Skin of body (tissue), 3 donors: ENCODE measurements at places on chromosomes 13 and 19. TPM values are rescaled to one million over a fixed set of nuclear protein-coding genes. Genes with fewer than 3 reads are reported as not detected.
A peak's percentile ranks its signal among the peaks of the same experiment; 100 is the strongest.

CACNG7 gene
- not detected for total RNA-seq

MZF1 gene
- total RNA-seq, result 11.0 TPM

ZNF416 gene
- 5.1 TPM for total RNA-seq

NCR1 gene
- 0.30 TPM for total RNA-seq

IZUMO2 gene
- total RNA-seq, result not detected

ATP12A gene
- 7.2 TPM for total RNA-seq

DNA sequence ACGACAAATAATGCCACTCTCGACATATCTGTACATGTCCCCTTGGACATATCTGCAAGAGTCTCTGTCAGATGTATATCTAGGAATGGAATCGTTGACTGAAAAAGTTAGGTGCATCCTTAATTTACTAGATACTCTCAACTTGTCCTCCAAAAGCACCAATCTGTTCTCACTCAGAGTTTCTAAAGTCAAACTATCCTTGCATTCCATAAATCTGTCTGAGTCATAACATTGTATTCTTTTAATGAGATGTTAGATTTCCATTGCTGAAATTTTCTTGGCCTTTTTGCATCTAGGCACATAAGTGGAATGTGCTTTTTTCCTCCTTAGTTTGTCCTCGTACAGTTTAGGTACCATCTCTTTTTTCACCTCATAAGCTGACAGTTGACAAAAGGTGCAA lies 139.8 kb downstream of the PTPRS start:
- no peak for DNase-seq

GRCh38 chr13:109209526-109209925 lies 576.9 kb downstream of the IRS2 start:
- no peak for DNase-seq

- no peak for DNase-seq
Measured at GRCh38 chr13:51043310-51043709, 67.8 kb downstream of the C13orf42 start.

- no peak for DNase-seq
Measured at GRCh38 chr13:26230703-26231102, 8.6 kb upstream of the RNF6 start.

DNA sequence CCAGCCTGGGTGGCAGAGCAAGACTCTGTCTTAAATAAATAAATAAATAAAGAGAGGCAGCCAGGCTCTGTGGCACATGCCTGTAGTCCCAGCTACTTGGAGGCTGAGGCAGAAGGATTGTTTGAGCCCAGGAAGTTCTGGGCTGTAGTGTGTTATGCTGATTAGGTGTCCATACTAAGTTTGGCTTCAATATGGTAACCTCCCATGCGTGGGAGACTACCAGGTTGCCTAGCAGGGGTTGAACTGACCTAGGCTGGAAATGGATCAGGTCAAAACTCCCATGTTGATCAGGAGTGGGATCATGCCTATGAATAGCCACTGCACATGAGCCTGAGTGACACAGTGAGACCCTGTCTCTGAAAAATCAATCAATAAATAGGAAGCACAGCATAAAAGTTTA lies 4.0 kb upstream of the SNRNP70 start:
- no peak for DNase-seq

GRCh38 chr19:16306728-16307402 lies 17.8 kb upstream of the KLF2 start:
- DNase-seq, result no peak

DNA sequence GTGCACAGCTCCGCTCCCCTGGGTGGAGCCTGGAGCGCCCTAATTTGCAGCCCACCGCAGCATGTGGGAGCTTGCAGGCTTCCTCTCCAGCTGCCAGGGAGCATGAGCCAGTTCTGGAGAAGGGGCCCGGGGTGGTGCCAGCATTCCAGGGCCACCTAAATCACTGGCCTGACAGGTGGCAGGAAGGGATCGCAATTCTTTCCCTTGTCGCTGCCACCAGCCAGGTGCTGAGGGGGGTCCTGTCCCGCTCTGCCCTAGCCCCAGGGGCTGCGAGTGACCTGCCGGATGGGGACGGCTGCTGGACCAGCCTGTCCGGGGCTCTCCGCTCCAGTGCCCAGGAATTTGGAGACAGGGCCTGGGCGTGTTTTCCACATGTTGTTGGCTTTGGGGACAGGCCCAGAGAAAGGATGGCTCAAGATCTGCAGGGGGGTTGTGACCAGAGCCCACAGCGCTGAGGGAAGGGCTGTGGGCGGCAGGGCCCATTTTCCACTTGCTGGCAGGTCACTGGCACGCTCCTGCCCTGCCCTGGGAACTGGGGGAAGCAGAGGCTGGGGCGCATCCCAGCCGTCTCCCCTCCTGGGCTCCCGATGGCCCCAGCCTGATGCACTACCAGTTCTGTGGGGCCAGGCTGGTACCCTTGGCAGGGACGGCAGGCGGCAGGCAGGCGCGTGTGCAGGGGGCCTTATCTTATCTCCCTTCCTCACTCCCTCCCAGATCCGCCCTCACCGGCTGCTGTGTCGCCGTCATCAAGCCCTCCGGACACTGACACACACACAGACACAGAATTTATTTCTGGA lies 9.5 kb downstream of the NDUFA11 start:
- DNase-seq, result no peak

GRCh38 chr19:41230067-41230857 lies 11.2 kb downstream of the AXL start:
- no peak for DNase-seq

- no peak for DNase-seq
Measured at GRCh38 chr19:3826163-3826562, 40.0 kb upstream of the MATK start.

- DNase-seq, result no peak
Measured at GRCh38 chr19:29967623-29968022, 25.6 kb downstream of the URI1 start.

DNA sequence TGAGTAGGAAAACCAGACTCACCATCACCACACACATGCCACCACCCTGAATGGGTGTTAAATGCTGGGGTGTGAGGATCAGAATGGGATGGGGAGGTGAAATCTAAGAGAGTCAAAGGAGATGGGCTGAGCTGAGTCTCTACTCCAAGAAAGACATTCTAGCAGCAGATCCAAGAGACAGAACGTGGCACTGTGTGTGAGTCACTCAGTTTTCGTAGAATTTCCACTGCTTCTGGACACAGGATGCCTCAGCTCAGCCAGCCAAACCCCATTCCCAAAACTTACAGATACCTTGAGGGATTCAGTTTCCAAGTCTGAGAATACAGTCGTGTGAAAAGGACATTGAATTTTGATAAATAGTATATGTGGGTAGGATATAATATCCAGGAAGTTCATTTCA lies 7.3 kb upstream of the CYP2A7 start:
- no peak for DNase-seq

DNA sequence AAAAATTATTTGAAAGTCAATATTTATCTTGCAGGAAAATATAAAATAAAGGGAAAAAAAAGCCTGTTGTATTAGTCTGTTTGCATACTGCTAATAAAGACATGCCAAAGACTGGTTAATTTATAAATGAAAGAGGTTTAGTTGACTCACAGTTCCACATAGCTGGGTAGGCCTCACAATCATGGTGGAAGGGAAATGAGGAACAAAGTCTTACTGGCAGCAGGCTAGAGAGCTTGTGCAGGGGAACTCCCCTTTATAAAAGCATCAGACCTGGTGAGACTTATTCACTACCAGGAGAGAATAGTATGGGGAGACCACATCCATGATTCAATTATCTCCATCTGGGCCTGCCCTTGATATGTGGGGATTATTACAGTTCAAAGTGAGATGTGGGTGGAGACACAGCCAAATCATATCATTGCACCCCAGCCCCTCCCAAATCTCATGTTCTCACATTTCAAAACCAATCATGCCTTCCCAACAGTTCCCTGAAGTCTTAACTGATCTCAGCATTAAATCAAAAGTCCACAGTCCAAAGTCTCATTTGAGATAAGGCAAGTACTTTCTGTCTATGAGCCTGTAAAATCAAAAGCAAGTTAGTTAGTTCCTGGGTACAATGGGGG lies 1416.5 kb upstream of the SPRY2 start:
- no peak for DNase-seq

GRCh38 chr19:18541258-18541991 lies 1.9 kb downstream of the FKBP8 start:
- DNase-seq, result no peak

DNA sequence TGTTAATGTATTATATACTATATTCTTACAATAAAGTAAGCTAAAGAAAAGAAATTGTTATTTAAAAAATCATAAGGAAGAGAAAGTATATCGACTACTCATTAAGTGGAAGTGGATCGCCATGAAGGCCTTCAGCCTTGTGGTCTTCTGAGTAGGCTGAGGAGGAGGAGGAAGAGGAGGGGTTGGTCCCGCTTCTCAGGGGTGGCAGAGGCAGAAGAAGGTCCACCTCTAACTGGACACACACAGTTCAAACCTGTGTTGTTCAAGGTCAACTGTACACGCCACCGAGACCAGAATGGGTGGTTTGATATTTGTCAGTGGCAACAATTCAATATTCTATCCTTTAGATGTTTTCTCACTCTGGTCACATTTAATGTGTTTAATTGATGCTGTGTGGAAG lies 67.2 kb downstream of the ALOX5AP start:
- no peak for DNase-seq

DNA sequence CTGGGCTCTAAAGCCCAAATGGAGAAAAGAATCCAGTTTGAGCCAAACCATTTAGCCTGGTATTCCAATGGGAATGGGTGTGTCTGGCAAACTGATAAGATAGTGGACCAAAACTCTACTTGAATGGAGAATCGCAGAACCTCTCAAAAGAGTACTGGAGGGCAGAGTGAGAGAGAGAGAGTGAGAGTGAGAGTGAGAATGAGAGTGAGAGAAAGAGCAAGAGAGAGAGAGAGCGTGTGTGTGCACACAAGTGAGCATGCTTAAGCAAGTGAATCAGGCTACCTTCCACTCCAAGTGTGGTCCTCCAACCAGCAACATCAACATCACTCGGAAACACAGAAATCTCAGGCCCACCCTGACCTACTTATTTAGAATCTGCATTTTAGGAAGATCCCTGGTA lies 58.8 kb downstream of the UQCRFS1 start:
- DNase-seq, result no peak

- DNase-seq, result no peak
Measured at GRCh38 chr13:112774829-112775565, 85.2 kb downstream of the ATP11A start.

GRCh38 chr19:2567580-2567979 lies 91.7 kb downstream of the GADD45B start:
- no peak for DNase-seq

DNA sequence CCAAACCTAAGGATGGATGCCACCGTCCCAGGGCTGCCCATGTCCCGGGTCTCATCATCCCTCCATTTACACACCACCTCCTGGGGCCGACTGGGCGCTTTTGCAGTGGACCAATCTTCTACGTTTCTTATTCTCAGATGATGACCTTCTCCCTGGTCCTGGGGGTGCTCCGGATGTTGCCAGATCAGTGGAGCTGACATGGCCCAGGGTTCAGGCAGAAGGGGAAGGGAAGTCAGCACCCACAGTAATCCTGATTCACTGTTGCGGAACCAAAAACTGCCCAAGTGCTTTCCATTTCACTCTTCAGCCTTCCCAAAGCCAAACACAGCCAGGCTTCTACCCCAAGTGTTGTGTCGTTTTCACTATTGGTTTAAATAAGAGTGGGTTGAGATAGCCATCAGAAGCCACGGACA lies 29.8 kb downstream of the RAB20 start:
- DNase-seq, result no peak

- DNase-seq, result no peak
Measured at GRCh38 chr19:40141551-40141950, 49.7 kb upstream of the MAP3K10 start.

DNA sequence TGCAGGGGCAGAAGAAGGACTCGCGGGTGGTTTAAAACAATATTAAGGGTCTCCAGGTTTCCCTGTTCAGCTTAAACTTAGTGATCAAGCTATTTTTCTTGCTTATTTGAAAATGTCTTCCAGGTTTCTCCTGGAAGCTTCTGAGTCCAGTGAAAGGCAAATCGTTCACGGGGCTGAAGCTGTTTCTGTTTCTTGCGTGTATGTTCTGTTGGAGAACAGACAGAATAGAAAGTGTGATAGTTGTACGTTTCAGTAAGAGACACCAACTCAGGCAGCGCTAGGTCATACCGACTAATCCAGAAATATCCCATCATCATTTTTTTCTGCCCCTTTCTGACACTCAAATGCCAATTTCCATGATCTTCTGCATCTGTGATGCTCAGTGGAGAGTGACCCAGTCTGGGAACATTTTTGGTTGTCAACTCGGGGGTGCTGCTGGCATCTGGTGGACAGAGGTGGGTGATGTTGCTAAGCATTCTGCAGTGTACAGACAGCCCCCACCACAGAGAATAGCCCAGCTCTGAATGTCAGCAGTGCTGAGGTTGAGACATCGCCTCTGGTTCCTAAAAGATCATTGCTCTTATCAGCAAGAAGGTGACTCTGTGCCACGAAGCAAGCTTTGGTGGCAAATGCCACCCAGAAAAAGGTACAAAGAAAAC lies 4.3 kb downstream of the KLF2 start:
- DNase-seq, result peak; percentile 49

DNA sequence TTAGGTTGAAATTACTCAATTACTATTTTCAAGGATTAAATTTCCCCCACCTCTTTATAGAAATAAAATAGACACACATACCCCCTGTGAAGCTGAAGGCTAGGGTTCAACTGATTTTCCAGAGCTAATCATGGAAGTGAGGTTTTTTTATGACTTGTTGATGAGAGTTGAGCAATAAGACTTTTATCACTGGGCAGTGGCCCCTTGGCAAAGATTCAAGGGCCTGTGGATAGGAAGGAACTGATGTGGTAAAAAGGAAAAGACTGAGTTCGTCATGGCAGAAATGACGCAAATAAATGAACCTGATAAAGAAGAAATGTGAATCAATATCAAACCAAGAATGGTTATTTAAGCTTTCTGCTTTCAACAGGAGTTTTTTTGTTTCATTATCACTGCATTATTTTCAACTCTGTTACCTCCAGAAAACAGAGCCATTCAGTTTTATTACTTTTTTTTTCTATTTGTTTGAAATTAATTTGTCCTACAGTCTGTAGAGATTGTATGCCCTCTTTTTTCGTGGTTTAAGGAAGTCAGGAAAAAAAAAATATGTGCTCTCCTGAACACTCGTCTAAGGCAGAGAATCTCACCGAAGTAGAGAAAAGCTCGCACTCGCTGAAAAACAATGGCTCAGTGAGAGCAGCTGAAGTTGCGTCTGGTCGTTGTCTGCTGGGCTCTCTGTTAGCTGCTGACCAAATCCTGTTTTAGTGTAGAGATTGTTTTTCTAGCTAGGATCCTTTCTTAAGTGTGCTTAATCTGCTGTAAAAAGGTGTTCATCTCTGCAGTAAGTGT lies 38.9 kb downstream of the STOML3 start:
- DNase-seq, result no peak

DNA sequence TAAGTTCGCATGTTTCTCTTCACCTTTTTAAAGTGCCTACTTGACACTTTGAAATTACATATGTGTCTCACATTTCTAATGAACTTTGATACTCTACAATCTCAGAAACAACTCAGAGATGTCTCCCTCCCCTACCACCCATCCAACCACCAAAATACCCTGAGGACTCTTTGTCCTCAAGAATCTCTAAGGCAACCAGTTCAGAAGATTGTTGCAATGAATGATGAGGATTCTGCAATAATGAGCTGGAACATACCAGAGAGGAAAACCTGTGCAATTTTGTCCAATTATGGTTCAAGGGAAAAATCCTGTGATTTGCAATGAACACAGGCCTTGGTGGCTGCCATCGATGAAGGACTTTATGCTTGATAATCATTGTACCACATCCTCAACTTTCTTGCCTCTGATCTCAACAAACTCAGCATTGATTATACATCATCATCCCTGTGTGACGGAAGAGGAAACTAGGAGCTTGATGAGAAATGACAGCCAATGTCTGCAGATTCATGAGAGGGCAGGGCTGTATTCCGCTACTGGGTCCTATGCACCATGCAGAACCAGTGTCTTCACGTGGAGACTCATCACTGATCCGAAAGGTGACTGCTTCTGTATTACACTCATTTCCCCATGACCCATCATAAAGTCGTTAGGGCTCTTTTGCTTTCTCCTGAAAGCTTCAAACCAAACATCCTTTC lies 1.1 kb downstream of the FPR1 start:
- no peak for DNase-seq
